ENCODE measurements at places on chromosomes 1 and 21.

DNA sequence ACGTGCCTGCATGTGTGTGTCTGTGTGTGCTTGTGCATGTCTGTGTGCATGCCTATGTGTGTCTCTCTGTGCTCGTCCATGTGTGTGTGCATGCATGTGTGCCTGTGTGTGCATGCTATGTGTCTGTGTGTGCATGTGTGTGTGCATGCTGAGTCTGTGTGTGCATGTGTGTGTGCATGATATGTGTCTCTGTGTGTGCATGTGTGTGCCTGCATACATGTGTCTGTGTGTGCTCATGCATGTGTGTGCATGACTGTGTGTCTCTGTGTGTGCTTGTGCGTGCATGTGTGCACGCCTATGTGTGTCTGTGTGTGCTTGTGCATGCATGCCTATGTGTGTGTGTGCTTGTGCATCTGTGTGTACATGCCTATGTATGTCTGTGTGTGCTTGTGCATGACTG, 52.3 kb downstream of the TCP10L start:
- no peak for DNase-seq

- DNase-seq: no peak
Observed at GRCh38 chr1:156113282-156113950, 1.1 kb upstream of the LMNA start.

- DNase-seq: peak; percentile 61
Observed at GRCh38 chr1:1091344-1092148, 17.4 kb upstream of the RNF223 start.

DNA sequence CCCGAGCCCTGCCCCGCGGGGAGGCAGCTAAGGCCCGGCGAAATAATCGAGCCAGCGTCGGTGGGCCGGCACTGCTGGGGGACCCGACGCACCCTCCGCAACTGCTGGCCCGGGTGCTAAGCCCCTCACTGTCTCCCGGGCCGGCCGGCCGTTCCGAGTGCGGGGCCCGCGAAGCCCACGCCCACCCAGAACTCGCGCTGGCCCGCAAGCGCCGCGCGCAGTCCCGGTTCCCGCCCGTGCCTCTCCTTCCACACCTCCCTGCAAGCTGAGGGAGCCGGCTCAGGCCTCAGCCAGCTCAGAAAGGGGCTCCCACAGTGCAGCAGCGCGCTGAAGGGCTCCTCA, 49.0 kb upstream of the SYT14 start:
- no peak for DNase-seq

DNA sequence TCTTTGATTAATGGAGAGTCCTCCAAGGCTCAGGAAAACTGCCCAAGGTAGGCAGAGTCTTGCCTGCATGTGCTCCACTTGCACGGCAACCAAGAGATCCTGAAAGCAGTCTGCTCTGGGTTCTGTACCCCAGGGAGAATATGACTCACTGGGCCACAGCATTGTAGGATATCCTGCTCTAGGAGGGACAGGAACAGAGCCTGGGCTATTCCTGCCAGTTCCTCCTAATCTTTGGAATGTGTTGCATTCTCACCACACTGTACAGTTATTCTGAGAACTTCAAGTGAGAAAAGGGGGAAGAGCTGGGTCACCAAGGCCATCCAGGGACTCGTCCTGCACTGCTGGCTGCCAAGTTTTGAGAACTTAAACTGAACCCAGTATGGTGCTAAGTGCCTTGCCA, 278.5 kb downstream of the MATN1 start:
- DNase-seq: no peak
